ENCODE measurements at places on chromosomes 4 and X.

- no peak for DNase-seq
Observed at GRCh38 chr4:174505892-174506291, 16.4 kb downstream of the HPGD start.

DNA sequence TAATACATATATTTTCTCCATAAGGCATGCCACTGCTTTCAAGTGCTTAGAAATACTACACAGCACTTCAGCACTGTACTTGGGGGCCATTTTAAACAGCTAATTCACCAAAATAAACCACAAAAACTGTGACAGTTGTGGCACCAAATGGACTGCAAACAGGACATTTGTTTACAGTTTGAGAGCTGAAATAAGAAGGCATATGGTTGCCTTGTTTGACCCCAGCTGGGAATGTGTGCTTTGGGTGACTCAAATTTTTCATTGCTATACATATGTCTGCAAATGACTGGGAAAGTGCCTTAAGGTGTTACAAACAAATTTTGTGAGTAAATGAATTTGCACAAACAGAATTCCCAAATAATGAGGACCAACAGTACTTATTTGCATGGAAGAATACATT, 124.2 kb downstream of the BANK1 start:
- no peak for DNase-seq

GRCh38 chr4:141646969-141647368, 10.6 kb downstream of the IL15 start:
- DNase-seq, result no peak

- DNase-seq, result no peak
Observed at GRCh38 chr4:168541266-168541953, 44.6 kb downstream of the PALLD start.

DNA sequence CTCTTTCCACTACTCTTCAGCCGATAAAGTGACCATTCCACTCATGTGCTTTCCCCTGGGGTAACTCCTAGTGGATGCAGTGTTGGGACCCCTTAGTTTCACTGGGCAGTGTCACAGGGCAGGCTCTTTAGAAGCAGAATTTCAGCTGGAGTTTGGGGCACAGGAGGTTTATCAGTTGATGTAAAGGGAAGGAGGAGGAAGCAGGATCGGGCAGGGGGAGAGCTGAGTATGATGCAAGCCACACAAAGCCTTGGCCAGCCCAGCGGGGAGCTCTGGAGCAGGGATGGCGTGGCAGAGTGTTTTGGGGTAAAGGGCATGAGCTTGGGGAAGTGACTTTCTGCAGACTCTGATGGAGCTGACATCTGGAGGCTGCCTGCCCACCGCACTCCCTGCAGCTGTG, 19.3 kb downstream of the WDR13 start:
- no peak for DNase-seq

- DNase-seq, result no peak
Observed at GRCh38 chrX:109859651-109860050, 126.6 kb upstream of the ACSL4 start.

- DNase-seq, result no peak
Observed at GRCh38 chrX:18278449-18278848, 57.8 kb upstream of the BEND2 start.

- no peak for DNase-seq
Observed at GRCh38 chrX:45198301-45198700, 2.4 kb downstream of the DIPK2B start.

DNA sequence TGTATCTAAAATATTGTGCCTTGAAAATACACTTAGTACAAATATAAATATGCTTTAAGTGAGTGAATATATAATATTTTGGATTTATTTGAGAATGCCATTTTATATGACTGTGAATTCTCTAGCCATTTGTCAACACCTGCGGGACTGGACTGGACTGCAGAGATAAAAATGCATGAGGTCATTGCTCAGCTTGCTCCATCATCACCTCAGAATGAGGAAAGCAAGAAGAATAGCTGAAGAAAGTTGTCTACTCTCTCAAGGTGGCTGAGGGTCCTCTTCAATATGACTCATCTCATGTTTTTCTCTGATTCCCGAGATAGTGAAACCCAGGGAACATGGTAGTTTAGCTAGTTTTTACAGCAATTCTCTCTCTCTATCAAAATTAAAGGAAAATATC, 732.5 kb upstream of the AGA start:
- no peak for DNase-seq

DNA sequence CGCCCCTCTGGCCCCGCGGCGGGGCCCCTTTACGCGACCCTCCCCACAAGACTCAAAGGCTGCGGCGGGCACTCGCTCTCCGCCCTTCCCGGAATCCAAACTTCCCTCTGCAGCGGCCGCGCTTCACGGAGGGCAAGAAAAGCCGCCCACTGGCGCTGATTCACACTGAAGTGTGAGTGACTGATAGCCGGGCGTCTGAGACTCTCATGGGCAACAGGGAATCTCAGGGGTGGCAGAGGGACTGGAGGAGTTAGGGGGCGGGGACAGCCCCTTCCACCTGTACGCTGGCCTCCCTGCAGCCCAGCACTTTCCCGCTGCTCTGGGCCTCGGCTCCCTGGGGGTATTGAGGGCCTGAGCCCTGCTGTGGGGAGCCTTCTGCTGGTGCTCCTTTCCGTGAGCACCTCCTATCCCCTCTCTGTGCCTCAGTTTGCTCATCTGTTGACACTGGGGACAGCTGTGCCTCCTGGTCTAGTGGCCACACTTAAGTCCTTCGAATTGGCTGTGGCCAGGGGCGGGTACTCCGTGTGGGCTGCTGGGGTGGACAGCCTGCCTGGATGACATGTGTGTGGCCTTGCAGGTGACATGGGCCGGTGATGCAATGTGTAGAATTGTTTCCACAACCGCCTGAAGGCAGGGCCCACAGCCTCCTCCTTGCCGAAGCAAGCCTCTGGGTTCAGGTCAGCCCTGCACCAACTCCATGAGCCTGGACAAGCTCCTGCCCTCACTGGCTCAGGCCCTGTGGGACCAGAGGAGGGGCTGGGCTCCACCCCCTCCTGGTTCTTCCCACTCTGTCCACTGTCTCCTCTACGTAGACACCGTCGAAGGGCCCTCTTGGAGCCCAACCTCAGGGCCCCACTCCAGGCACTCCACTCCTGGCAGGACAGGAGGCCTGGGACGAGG, 951 bp downstream of the SH3BP2 start:
- DNase-seq, result no peak

- no peak for DNase-seq
Observed at GRCh38 chr4:5256421-5256820, 205.1 kb downstream of the STK32B start.

- no peak for DNase-seq
Observed at GRCh38 chrX:15971696-15972095, 117.1 kb upstream of the AP1S2 start.

- DNase-seq, result no peak
Observed at GRCh38 chrX:136065044-136065671, 79.9 kb downstream of the SLC9A6 start.

- no peak for DNase-seq
Observed at GRCh38 chr4:9933956-9934355, 87.3 kb downstream of the SLC2A9 start.

DNA sequence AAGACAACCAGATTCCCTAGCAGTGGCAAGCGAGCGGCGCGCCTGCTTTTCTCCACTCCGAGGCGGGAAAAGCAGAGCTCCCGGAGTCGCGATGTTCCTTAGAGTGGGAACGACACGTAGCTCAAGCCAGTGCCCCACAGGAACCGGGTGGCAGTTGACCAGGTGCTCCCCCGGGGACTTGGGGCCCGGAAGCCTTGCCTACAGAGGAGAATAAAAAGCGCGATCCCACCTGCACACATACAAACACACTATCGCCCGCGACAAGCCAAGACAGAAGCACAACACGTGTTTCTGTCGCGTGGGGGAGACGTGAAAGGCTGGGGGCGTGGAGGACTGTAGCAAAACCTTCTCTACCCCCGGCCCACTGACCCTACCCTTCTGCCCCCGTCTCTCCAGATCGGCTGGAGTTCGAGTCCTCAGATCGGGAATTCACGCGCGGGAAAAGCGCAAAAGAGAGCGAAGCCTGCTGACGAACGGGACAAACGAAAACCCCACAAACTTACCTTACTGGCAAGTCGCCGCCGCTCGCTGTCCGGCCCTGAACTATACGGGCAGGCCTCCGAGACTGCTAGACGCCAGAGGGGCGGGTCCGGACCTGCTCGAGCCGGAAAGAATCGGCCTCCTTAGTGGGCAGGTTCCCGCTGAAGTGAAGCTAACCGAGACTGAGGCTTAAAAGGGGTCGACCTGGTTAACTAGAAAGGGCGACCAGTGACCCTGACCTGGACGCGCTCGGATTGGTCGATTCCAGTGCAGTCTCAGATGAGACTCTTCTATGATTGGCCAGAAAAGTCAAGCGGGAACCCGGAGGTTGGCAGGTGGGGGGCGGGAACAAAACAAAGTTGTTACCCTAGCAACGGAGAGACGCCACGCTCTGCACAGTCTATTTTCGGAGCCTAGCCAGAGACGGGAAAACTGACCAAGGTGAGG, at the start of the genes DNAAF6 and NUP62CL:
Gene DNAAF6 (plus strand): TSS at position 842 of the 927 bp plus-strand sequence. CDS start 6,265 bp downstream, outside the sequence.
Gene NUP62CL (minus strand): TSS at position 664 of the 927 bp plus-strand sequence. CDS start 31,287 bp downstream, outside the sequence.
- peak; percentile 29 for DNase-seq

- DNase-seq, result no peak
Observed at GRCh38 chr4:1471443-1472147, 65.4 kb upstream of the NKX1-1 start.

GRCh38 chrX:18573556-18573955, 98.4 kb downstream of the RS1 start:
- no peak for DNase-seq

GRCh38 chrX:22109442-22109841, 77.3 kb downstream of the PHEX start:
- no peak for DNase-seq

DNA sequence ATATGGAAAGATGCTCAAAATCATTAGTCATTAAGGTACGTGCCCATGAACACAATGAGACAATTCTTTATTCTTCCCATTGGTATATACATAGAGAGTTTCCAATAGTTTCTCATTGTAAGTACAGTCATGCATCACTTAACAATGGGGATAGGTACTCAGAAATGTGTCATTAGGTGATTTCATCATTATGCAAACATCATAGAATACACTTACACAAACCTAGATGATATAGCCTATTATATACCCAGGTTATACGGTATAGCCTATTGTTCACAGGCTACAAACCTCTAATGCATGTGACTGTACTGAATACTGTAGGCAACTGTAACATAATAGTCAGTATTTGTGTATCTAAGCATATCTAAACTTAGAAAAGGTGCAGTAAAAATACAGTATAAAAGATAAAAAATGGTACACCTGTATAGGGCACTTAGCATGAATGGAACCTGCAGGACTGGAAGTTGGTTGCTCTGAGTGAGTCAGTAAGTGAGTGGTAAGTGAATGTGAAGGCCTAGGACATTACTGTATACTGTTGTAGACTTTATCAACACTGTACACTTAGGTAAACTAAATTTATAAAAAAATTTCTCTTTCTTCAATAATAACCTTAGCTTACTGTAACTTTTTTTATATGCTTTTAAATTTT, 49.6 kb downstream of the KLHL13 start:
- no peak for DNase-seq

DNA sequence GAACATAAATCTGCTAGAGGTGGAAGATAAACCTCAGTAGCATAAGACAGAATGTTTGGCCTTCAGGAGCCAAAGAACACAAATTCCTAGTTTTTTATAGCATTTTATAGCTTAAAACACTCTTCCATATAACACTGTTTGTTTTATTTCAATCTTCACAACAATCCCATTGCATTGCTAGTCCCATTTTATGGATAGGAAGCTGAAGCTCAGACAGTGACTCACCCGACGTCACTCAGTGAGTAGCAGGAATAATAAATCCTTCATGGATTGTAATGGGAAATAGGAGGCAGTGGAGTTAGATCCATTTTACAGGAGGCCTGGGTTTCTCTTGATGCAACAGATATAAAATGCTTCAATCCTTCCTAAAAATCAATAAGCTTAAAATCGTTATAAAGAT, 217.5 kb downstream of the RAB28 start:
- DNase-seq, result no peak

DNA sequence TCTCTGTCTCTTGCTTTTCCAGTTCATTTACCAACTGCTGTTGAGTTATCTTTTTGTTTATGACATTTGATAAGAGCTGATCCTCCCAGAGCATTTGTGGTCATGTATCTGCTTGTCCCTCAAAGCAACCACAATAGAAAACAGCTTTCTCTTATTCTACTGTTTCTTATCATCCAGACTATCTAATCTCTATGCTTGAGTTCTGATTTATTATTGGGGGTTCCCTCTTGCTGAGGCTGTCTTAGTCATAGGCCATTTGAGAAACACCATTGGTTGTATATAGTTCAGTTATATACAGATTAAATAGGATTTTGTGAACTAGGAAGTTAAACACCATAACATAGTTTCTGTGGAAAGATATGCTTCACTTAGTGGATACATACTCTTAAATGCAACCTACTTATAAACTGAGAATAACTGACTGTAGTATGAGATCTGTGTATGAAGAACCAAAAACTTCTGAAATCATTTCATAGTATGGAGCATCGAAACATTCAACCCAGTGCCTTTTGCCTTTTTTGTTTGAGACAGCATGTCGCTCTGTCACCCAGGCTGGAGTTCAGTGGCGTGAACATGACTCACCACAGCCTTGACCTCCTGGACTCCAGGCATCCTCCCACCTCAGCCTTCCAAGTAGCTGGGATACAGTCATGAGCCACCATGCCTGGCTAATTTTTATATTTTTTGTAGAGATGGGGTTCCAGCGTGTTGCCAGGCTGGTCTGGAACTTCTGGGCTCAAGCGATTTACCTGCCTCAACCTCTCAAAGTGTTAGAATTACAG, 75.8 kb downstream of the STIM2 start:
- DNase-seq, result no peak

DNA sequence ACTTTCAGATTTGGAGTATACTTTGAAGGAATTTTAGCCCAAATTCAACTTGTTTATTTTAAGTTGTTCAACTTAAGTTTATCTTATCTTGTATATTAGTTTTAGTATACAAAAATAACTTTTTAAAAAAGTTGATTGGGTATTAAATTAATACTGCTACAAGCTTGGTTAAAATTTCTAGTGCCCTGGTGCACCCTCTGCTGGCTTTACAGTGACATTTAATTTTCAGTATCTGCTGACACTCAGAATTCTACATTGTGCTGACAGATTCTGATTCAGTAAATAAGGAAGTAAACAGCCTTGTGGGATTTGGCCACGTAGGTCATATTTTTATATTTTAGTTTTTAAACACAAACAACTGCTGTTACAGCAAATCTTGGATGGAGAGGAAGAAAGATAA, 2.9 kb downstream of the EDA start:
- no peak for DNase-seq

- no peak for DNase-seq
Observed at GRCh38 chr4:178255172-178255571, 812.9 kb upstream of the AGA start.

DNA sequence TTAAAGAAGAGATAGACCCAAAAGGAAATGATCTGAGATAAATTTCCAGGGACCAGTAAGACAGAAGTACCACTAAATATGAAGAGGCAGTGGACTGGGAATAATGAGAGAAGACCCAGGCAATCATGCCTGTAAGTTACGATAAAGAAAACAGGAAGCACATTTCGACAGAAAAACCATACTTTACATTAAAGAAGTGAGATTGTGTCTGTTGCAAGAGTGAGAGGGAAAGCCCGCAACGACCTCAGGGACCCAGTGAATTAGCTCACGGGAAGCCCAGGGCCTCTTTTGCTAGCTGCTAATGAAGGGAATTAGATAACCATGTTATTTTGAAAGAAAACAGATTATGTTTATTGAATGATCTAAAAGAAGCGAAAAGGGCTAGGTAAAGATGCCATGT, 28.9 kb upstream of the ACSL1 start:
- no peak for DNase-seq

GRCh38 chr4:168119100-168119499, 26.8 kb downstream of the ANXA10 start:
- DNase-seq, result no peak

GRCh38 chr4:122117743-122118142, 34.4 kb upstream of the BLTP1 start:
- DNase-seq, result no peak

GRCh38 chr4:110229266-110229665, 30.9 kb upstream of the ELOVL6 start:
- no peak for DNase-seq

All from stimulated activated CD4-positive, alpha-beta T cell treated with anti-CD3 and anti-CD28 coated beads, Interleukin-1b, Interleukin-23, amount 100 ng/mL, for 1 hour (primary cell).